Fibroblast of skin of left biceps (primary cell): ENCODE measurements at places on chromosomes 13 and 19.

DNA sequence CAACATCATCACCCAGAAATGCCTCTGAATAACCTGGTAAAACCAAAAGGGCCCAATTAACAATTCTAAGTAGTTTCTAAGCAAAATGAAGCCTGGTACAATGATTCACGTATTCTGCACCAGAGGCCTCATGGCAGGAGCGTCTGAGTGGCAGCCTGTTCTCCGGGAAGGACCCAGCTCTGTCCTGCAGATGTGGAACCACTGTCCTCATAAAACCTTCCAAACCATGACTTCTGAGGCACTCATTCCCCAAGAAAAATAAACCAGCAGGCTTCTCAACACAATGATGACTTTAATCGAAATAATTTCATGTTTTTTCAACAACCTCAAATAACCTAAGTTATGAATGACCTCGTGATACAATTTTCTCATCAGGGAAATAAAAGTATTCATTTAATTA lies 89.9 kb downstream of the STK24 start:
- DNase-seq = no peak

DNA sequence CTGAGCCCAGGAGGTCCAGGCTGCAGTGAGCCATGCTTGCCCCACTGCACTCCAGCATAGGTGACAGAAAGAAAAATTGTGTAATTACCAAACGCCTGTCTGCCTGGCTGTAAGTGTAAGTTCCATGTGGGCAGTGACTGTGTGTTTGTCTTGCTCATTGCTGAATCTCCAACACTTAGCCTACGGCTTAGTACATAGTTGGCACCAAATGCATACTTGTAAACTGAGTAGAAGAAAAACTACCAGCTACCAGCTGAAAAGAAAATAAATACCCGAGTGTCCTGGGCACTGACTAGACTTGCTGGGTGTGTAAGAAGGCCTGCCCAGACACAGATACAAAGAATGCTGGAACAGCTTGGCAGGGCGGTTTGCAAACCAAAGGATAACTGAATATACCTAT lies 2.7 kb upstream of the CEBPG start:
- no peak for DNase-seq

DNA sequence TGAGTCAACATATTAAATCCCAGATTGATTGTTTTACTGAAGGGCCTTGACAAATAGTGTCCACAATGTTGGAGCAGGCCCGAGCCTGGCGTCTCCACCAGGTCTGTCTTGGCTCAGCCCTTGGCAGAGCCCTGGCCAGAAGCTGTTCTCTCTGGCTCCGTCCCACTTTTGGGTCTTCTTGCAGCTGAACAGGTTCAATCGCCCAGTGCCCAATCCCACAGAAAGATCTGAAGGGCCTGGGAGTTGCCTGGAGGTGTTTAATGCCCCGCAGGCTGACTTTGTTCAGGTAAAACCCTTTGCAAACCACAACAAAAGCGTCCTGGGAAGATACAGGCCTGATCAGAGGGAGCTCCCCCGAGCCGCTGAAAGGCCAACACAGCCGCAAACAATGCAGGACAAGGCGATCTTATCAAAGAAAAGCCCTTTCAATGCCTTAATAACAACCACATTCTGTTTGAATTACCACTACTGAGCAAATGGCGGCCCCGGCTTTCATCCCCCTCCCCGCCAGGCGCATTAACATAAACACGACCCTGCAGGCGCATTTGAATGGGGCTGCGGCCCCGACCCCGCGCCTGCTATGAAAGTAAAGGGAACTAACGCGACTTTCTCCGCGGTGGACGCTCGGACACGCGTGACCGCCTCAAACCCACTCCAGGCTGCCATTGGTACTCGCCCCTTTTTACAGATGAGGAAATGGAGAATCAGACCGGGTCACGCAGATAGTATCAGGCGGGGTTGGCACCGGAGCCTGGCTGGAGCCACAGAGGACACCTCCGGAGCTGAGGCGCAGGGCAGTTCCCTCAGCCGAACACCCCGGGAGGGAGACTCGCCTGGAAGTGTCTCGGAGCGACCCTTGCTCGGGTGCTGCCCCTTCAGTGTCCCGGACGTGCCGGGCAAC lies 3.1 kb downstream of the CDX2 start:
- DNase-seq = no peak

- no peak for DNase-seq
Observed at GRCh38 chr13:51091839-51092238, 19.2 kb downstream of the C13orf42 start.

- no peak for DNase-seq
Observed at GRCh38 chr19:3005345-3005744, 23.7 kb downstream of the TLE2 start.

- DNase-seq = no peak
Observed at GRCh38 chr13:21984156-21984555, 313.3 kb downstream of the FGF9 start.

DNA sequence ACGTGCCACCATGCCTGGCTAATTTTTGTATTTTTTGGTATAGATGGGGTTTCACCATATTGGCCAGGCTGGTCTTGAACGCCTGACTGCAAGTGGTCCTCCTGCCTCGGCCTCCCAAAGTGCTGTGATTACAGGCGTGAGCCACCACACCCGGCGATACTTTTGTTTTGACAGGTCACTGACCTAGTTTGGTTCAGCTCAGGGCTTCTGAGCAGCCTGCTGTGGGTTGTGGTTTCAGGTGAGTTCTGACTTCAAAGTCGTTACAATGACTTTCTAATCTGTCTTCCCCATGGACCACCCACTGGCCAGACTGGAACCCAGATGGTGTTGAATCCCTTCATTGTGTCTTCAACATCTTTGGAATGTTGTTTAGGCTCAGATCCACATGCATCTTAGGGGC lies 73.8 kb downstream of the TRPM4 start:
- no peak for DNase-seq

DNA sequence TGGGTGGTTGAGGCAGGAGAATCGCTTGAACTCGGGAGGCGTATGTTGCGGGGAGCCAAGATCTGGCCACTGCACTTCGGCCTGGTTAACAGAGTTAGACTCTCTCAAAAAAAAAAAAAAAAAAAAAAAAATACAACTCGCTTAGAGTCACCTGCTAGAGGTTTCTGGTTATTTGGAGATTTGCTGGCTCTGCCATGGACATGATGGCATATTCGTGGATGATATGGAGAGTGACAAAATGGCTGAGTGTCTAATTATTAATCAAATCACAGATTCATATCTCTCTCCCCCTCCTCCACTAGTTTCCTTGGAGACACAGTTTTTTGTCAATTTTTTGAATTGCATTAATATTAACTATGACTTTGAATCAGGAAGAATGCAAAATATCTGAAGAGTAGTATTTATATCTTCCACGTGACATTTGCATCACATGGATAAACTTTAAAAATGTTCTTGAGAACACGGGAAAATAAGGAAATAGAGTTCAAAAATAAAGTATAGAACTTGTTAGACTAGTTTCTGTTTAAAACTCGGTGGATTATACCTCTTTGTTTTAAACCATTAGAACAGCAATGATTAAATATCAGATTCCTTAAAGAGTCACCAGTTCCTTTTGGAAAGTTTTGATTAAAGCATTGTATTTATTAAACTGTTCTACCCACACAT lies 47.8 kb downstream of the KLF5 start:
- no peak for DNase-seq

DNA sequence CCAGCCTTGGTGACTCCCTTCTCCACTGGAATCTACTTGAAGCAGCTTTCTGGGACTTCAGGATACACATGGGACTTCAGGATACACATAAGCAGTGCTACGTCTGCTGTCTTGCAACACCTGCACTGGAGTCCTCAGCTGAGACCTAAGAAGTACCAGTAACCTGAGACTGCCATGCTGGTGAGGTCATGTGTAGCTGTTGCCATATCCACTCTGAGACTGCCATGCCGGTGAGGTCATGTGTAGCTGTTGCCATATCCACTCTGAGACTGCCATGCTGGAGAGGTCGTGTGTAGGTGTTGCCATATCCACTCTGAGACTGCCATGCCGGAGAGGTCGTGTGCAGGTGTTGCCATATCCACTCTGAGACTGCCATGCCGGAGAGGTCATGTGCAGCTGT lies 937.9 kb downstream of the EFNB2 start:
- DNase-seq = no peak

DNA sequence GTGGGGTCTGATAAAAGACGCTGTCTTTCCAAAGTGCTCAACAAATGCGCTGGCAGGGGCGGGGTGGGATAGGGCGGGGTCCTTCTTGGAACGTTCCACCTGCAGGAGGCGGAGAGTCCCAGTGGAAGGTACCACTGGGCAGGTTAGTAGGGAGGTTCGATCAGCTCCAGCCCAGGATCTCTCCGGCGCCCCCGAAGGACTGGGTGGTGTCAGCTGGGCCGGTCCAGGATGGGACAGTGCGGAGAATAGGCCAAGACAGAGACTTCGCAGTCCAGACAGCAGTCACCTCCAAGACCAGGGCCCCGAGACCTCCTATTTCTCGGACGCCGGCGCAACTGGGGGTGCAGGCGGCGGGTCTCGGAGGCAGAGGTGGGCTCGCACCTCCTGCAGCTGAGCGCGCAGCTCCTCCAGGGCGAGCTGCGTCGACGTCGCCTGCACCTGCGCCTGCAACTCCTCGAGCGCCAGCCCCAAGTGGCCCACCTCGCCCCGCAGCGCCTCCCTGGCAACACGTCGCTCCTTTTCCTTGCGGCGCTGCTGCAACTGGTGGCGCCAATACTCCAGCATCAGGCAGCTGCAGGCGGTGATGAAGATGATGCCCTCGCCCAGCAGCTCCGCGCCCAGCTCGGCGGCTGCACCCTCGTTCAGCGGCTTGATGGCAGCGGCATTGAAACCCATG lies 21.6 kb downstream of the VASP start:
- no peak for DNase-seq

- no peak for DNase-seq
Observed at GRCh38 chr13:85261757-85262346, 537.4 kb downstream of the SLITRK6 start.

GRCh38 chr13:26705536-26705935 lies 55.0 kb downstream of the GPR12 start:
- no peak for DNase-seq

DNA sequence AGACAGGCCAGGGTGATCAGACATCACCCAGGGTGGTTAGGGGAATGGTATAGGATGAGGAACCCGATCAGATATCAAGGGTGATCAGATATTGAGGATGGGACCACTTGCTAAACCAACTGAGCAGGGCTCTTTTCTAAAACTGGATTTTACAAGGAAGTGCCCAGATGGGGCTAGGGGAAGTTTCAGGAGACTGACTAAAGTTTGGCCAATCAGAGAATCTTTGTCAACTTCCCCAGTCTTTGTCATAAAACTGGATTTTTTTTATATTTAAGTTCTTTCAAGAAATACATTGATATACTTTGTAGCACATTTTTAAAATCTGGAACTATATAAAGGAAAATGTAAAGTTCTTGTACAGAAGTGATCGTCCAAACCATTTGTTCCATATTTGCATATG lies 30.5 kb upstream of the DLEU7 start:
- DNase-seq = no peak

DNA sequence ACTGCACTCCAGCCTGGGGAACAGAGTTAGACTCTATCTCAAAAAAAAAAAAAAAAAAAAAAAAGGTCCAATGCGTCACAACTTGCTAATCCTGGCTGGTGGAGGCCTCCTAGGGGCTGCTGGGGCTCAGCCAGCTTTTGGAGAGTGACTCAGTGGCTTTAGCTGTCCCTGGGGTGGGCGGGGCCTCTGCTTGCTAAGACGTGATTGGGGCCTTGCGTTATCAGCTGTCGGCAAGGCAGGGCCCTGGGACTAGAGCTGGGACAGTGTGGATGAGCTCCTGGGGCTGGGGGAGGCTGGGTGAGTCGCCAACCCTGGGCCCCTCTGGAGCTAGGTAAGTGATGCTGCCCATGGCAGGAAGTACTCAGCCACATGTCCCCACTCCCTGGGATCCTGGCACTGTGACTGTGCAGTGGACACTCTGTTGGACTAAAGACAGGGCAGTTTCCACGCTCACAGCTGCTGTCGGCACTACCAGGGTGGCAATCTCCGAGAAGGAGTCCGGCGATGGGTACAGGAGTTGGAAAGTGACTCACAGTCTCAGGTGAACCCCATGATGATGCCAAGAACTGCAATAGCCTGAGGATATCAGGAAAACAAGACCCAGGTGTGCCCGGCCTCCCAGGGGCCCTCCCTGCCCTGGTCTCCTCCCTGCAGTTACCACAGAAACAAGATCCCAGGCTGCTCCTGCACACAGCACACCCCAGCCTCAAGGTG lies 32.2 kb downstream of the F2RL3 start:
- peak; percentile 36 for DNase-seq

GRCh38 chr13:42498521-42498920 lies 75.4 kb upstream of the TNFSF11 start:
- DNase-seq = no peak

GRCh38 chr19:58521651-58522050 lies 2.0 kb upstream of the ZBTB45 start:
- DNase-seq = no peak

GRCh38 chr13:101398920-101399319 lies 17.4 kb downstream of the NALCN start:
- peak; percentile 24 for DNase-seq

DNA sequence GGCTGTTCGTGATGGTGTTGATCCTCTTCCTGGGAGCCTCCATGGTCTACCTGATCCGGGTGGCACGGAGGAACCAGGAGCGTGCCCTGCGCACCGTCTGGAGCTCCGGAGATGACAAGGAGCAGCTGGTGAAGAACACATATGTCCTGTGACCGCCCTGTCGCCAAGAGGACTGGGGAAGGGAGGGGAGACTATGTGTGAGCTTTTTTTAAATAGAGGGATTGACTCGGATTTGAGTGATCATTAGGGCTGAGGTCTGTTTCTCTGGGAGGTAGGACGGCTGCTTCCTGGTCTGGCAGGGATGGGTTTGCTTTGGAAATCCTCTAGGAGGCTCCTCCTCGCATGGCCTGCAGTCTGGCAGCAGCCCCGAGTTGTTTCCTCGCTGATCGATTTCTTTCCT lies 12.2 kb upstream of the C19orf33 start:
- no peak for DNase-seq

DNA sequence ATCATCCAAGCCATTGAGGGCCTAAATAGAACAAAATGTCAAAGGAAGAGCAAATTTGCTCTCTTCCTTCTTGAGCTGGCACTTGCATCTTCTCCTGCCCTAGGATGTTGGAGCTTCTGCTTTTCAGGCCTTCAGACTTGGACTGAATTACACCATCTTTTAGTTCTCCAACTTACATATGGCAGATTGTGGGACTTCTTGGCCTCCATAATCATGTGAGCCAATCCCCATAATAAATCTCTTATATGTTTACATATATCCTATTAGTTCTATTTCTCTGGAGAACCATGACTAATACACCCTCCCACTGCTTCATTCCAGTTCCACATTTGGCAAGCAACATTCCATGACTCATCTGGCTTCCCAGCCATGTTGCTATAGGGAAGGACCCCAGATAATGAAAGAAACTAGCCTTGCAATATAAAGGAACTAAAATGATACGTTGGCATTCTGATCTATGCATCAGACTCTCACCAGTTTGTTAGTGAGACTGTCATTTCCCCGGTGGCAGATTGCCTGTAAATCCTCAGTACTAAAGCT lies 11.0 kb upstream of the ACOD1 start:
- DNase-seq = peak; percentile 98

GRCh38 chr19:11881151-11881800 lies 6.3 kb upstream of the ZNF69 start:
- DNase-seq = no peak

- DNase-seq = no peak
Observed at GRCh38 chr13:46492946-46493345, 60.0 kb upstream of the LRCH1 start.

- no peak for DNase-seq
Observed at GRCh38 chr13:44565881-44566280, 10.2 kb downstream of the TSC22D1 start.

GRCh38 chr13:92838786-92839185 lies 387.8 kb upstream of the GPC6 start:
- DNase-seq = peak; percentile 95
